Activated gamma-delta T cell treated with Interleukin-2 at 50 U/mL for 16 hours (primary cell): ENCODE measurements at places on chromosomes 12 and 14.

DNA sequence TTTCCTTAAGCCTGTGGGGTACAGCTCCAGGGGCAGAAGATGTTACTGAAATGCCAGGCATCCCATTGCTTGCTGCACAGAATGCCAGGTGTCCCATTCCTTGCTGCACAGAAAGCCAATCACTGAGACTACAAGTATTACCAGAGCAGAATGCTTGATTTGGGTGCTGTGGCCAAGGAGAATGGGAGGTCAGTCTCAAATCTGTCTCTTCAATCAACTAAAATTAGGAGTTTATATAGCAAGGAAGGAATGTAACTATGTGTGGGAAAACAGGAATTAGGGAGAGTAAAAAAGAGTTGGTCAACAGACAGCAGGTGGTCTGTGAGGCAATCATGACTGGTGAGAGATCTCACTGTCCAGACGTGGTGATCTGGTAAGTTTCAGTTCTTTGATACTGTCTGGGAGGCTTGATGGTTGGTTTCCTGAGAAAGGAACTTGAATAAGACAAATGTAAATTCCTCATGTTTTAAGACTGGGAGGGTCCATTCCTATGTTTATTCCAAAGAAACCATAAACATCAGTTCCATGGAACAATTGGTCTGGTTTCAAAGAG lies 31.2 kb upstream of the VASH1 start:
- DNase-seq = no peak

- DNase-seq = peak; percentile 6
These were observed 113.4 kb upstream of the PELI2 start for GRCh38 chr14:56004786-56005185.

DNA sequence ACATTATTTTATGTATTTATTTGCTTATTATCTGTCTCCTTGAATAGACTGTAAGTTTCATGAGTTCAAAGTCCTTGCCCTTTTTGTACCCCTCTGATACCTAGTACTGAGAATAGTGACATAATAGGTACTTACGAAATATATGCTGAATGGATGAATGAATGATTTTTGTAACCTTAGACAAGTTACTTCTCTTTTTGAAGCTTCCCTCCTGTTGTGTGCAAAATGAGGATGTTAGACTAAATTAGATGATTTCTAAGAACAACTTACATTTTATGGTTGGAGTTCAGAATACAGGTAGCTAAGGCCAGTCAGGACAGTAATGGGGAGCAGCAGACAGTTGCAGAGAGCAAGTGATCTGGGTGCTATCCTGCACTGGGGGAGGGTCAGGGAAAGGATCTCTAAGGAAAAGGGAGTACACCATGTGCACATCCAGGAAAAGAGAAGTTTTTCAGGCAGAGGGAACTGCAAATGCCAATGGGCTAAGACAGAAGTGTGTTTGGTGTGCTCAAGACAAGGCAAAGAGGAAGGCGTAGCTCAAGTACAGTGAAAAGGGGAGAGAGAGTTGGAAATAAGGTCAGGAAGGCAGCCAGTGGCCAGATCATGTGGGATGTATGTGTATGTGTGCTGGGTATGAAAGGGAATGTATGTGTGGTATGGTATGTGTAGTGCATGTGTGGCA lies 59.4 kb upstream of the AMIGO2 start:
- no peak for DNase-seq

DNA sequence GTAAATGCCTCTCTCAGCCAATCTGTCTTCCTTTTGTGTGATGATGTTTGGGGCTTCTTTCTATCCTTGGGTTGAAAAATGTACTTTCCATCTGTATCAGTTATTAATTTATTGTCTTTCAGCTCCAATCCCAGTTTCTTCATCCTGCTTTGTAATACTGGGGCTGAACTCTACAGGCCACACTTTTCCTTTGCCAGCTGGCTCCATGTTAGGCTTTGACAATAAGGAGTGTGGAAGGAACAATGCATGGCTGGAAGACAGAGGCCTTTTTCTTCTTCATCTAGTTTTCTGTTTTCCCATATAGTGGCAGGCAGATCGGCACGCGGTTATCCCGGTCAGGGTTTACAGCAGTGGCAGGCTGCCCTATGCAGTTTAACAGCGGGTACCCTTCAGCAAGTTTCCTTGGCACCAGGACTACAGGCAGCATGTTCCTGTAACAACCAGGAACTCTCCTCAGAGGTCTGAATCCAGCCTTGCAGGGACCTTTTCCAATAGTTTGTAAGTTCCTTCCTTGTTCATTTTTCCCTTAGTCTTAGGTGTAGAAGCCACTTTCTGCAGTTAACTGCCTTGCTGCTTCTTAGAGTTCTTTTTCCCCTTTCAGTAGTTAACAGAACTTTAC lies 38.5 kb upstream of the CRACR2A start:
- DNase-seq = no peak

DNA sequence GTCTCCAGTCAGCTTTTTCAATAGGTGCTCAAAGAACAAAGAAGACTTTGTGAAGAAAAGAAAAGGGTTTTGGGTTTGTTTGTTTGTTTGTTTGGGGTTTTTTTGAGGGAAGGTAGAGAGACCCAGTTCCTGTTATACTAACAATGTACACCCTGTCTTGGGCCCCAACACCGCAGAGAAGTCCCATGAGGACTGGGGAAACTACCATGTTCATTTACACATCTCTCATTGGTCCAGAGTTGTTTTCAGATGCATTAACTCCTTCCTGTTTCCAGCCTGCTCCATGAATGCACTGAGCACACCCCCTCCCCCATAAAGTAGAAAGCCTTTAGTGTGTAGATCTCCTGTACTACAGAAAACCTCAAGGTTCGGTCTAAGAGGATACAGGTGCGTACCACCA lies 51.1 kb upstream of the SLC8A3 start:
- no peak for DNase-seq

DNA sequence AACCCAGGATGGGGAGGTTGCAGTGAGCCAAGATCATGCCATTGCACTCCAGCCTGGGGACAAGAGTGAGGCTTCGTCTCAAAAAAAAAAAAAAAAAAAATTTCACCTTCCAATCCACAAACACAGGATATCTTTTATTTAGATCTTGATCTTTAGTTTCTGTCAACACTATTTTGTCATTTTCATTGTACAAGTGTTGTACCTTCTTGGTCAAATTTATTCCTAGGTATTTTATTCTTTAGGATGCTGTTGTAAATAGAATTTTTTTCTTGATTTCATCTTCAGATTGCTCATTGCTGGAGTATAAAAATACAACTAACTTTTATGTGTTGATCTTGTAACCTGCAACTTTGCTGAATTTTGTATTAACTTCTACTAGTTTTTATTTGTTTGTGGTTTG lies 60.8 kb downstream of the ARHGAP5 start:
- DNase-seq = no peak

GRCh38 chr12:88181881-88182280 lies 39.8 kb downstream of the TMTC3 start:
- DNase-seq = no peak

DNA sequence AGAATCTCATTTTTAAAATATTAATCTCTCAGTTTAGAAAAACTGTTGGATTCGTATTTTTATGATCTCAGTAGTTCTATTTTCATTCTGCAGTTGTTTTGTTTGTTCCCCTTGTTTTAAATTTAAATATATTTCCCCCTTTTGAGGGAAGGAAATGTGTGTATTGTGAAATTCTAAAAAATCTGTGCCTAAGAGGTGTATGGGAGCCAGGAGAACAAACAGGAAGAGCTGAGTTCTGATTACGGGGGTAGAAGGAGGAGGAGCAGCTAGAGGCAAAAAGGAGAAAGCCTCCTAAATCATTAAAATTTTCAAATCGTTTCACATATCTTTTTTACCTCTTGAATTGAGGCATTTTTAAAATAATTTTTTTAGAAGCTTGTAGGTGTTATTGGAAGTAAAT lies 2.3 kb downstream of the RDH12 start:
- DNase-seq = no peak

GRCh38 chr14:95686935-95687334 lies 709 bp downstream of the TCL1B start:
- DNase-seq = no peak

GRCh38 chr14:71166180-71166837 lies 259.1 kb downstream of the PCNX1 start:
- no peak for DNase-seq

- DNase-seq = no peak
These were observed 187.1 kb downstream of the KICS2 start for GRCh38 chr12:64034901-64035576.

DNA sequence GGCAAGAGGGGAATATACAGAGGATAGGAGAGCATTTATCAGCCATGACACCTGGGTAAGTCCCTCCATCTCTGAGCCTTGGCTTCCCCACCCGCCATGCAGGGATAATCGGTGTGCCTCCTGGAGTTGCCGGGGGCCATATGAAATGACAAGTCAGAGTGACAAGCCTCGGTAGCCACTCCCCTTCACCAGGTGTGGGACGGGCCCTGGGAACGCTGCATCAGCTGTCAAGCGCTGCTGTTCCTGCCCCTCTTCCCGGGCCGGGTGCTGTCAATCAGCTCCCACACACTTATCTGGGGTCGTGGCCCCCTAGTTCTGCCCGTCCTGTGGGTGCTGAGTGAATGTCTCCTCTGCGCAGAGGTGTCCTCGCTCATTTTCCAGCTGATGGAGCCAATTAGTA lies 57.2 kb downstream of the MVK start:
- no peak for DNase-seq

DNA sequence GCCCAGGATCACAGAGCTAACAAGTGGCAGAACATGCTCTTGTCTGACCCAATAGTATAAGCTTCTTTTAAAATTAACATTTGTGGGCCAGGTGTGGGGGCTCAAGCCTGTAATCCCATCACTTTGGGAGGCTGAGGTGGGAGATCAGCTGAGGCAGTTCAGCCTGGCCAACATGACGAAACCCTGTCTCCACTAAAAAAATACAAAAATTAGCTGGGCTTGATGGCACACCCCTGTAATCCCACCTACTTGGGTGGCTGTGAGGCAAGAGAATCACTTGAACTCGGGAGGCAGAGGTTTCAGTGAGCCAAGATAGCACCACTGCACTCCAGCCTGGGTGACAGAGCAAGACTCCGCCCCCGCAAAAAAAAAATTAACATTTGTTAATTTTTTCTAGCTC lies 33.0 kb upstream of the IL22 start:
- no peak for DNase-seq

DNA sequence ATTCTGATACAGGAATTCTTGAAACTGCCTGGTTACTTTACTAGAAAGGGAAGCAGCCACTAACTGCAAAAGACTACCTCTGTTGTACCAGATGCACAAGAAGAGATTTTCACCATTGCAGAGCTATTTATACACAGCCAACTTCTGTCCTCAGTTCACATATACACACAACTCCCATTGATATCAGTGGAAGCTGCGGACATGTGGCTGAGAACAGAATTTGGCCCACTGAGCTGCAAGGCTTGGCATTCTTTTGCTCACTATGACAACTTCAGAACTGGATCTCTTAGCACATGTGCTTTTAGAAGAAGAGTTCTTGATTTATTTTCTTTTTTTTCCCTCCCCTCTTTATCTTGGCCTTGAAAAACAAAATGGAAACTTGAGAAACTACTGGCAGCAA lies 28.3 kb downstream of the PTPRO start:
- DNase-seq = no peak

DNA sequence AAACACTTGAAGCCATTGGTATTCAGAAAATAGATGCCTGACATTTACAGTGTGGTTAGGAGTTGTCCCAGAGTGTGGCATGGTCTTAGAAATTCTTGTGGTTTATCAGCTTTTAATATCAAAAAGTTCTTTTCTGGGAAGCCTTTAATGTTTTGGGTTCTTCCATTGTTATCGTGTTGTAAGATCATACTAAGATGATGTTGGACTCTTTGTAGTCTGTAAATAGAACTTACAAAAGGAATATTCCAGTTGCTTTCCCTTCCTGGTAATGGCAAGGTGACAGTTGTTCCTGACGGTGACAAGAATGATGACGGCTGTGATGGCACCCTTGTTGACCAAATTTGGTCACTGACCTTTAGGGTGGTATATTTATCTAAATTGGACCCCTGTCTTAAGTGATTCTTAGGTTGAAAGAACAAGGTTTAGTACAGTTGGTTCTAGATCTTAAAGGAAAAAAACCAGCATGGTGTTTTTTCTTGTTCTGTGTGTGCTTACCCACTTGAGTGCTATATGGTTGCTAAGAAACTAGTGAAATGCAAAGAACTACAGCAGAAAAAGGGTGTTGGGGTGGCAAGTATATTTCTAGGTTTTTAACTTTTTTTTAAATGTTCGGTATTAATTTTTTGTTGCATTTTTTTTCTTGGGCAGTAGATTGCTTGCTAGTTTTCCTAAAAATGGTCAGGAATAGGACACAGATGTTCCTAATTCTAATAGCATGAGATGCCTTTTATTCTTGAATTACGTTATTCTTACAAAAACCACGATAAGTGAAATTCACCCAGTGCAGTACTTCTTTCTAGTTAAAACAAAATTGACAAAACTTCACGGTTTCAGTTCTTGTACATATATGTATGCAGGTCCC lies 2.1 kb downstream of the ATP2A2 start:
- DNase-seq = no peak

DNA sequence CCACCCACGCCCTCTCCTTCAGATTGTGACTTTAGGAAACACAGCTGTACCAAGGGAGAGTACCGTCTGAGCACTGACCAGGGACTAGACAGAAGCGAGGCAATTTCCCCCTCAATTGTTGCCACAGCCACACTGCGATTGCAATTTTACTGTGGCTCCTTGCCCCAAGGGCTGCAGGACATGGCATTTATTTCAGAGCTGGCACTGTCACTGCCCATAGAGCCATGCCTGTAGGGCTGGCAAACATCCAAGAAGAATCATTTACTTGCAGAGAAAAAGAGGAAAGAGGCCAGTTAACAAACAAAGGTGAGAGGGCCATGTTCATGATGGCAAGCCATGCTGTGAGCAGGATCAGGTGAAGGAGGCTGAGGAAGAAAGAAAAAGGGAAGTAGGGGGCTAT lies 129.6 kb downstream of the EMP1 start:
- no peak for DNase-seq

GRCh38 chr14:68397822-68398221 lies 395.0 kb downstream of the ZFP36L1 start:
- DNase-seq = no peak

- DNase-seq = no peak
These were observed 18.7 kb upstream of the HDAC7 start for GRCh38 chr12:47838286-47838931.

DNA sequence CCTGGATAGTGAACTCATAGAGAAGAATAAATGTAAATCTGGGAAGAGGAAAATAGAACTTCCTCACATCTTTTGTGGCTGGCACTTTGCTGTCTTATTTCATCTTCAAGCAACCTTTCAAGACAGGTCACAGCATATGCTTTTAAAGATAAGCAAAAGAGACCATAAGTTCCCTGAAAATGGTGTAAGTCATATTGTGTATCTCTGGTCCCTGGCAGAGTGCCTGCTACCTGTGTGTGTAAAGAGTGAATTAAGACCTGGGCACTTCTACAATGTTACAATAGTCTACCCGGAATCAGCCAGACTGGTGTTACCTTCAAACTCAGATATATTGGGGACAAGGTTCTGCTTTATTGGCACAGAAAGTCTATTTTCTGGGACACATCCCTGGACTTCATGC lies 168.8 kb downstream of the SLC2A13 start:
- DNase-seq = no peak

DNA sequence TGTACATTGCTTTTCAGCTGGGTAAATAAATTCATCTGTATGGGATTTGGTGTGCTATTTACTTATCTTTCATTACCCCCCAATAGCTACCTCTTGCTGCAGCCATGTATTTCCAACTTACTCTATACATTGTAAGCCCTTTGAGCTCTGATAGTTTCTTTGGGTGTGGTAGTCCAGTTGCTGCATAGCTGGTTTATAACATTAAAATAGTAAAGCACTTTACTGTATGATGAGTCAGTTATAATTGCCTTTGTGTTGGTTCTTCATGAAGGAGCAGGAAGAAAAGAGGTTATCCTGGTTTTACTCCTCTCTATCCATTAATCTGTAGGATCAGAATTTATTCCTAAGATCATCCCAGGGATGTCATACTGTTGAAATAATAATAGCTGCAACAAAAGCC lies 15.7 kb downstream of the TBC1D30 start:
- no peak for DNase-seq
